ENCODE measurements at places on chromosomes 12 and 14. TPM values are rescaled to one million over a fixed set of nuclear protein-coding genes. Genes with fewer than 3 reads are reported as not detected.

DNA sequence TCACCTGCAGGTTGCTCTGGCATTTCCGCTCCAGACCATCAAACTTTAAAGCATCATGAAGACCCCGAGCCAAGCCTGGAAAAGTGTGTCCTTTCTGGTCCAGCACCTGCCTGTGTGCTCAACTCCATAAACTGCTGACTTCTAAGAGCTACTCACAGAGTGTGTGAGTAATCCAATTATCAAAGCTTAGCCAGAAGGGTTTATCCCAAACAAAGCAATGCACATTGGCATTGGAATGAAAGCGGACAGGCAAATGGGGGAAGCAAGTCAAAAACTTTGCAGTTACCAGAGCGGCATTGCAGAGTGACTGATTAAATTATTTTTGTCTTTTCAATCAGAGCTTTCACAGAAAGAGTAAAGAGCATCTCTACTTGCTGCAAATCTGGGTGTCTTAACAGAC is 1262.4 kb upstream of the SEL1L start:
- no peaks in the 10 kb centered on the region for H3K36me3 ChIP-seq
- H3K4me1 ChIP-seq = no peaks in the 10 kb centered on the region
- no peak overlapping the region for H3K4me3 ChIP-seq
- no peak overlapping the region for H3K27ac ChIP-seq

KRT74 gene
- total RNA-seq = not detected

DNA sequence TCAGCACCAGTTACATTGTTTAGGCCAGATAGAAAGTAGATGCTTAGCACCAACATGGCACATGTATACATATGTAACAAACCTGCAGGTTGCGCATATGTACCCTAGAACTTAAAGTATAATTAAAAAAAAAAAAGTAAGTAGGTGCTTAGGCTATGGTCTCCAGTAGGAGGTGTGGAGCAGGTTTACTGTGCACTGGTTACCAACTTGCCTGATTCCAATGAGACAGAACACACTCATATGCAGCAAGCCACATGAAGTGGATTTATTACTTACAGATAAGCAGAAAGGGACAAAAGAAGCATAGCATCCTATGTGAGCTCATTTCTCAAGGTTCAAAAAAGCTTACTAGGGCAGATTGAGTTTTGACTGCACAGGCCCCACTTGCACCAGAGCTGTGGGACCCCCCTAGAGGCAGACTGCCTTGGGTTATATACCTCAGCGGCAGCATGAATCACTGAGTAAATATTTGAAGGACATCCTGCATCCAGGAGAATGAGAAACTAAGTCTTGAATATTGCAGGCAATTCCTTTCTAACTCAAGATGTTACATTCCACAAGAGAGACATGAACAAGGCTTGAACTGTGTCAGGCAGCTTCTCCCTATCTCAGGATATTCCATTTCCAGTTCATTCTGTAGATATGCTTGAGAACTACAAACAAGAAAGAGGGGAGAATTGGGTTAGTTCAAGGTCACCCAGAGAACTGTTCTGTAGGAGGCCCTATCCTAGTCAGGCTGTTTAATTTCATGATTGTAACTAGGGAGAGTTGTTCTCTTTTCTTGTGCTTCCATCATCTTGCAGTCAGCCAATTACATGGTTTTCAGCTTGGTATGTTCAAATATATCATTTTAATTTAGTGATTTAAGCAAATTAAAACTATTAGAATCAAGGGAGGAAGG is 30.1 kb downstream of the LRFN5 start:
- H3K4me3 ChIP-seq = no peak overlapping the region
- no peak overlapping the region for H3K27ac ChIP-seq
- H3K36me3 ChIP-seq = no peaks in the 10 kb centered on the region
- DNase-seq = no peak
- no peaks in the 10 kb centered on the region for H3K27me3 ChIP-seq

TMTC2 gene
- 12.6 TPM for total RNA-seq

DNA sequence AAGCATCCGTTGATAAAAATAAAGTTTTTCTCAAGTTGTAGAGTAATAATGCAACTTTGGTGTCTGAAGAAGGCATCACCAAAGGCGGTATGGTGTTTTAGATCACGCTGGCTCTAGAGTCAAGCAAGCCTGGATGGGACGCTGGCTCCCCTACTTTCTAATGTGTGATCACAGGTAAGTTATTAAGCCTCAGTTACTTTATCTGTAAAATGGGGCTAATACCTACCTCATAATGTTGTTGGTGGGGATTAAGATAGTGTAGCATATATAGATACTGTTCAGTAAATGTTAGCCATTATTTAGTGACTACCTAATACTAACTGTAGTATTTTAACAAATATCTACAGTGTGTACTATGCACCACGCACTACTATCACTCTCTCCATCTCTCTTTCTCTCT is 45.8 kb downstream of the SLC38A1 start:
- H3K4me1 ChIP-seq = peaks cover 13% of the 10 kb centered on the region
- no peak overlapping the region for H3K4me3 ChIP-seq
- H3K36me3 ChIP-seq = peaks cover 20% of the 10 kb centered on the region
- no peak overlapping the region for H3K27ac ChIP-seq

DNA sequence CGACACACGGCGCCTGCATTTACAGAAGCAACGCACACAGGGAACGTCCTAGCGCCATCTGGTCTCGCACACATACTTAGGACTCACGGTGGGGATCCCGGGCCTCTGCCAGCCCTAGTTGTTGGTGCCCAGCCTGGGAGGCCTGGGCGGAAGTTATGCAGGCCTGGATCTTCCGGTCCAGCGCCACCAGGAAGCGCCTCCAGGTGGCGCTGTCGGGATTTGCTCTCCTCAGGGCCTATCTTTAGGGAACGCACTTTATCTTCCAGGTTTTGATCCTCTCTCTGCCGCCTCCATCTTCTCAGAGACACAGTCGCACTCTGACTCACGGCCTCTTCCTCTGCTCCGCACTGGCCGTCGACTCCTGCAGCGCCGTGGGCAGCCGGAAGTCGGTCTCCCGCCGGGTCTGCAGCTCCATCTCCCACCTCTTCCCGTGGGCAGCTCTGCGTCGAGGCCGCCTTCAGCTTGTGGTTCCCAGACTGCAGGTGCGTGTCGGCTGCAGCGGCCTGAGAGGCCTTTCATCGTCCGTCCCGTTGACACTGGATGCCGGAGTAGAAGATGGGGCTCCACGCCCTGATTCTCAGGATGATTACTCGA is 760.4 kb downstream of the TMEM121 start:
- DNase-seq = no peak
- no peaks in the 10 kb centered on the region for H3K36me3 ChIP-seq
- H3K4me3 ChIP-seq = no peak overlapping the region
- no peaks in the 10 kb centered on the region for H3K4me1 ChIP-seq

HCAR2 gene
- not detected for total RNA-seq

- no peak for DNase-seq
- no peaks in the 10 kb centered on the region for H3K27me3 ChIP-seq
- no peak overlapping the region for H3K27ac ChIP-seq
- no peaks in the 10 kb centered on the region for H3K36me3 ChIP-seq
- no peak overlapping the region for H3K4me3 ChIP-seq
Observed at GRCh38 chr12:127943481-127944210, 323.3 kb upstream of the TMEM132C start.

DNA sequence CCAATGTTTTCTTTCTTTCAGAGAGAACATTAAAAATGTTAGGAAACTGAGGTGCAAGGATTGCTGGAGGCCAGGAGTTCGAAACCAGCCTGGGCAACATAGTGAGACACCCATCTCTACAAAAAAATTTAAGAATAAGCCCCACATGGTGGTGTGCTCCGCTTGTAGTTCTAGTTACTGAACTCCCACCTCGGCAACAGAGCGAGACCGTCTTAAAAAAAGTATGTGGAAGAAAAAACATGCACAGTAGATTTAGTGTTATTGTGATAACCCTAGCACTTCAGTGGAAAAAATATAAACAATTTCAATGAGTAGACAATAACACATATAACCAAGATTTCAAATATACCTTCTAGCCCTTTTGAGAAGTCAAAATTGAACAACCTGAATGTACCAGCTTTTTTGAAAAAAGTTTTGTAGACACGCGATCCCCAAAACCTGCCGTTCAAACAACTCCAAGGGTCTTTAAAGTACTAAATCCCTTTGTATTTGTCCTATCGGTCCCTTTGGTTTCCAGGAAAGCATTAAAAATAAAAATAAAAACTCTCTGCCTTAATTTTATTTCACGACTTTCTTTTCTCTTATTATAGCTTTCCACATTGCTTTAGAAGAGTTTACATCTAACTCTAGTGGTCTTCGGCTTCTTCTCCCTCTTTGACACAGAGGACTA is 1.0 kb upstream of the ANO6 start:
- peak; percentile 80 for DNase-seq
- H3K36me3 ChIP-seq = no peaks in the 10 kb centered on the region
- peak overlapping the region; percentile 99 for H3K27ac ChIP-seq
- H3K4me1 ChIP-seq = peaks cover 9% of the 10 kb centered on the region

SLC25A21 gene
- total RNA-seq = 1.1 TPM

SLC8A3 gene
- total RNA-seq = 5.5 TPM

- no peaks in the 10 kb centered on the region for H3K4me1 ChIP-seq
- no peak overlapping the region for H3K27ac ChIP-seq
- H3K4me3 ChIP-seq = no peak overlapping the region
- no peak for DNase-seq
- H3K36me3 ChIP-seq = no peaks in the 10 kb centered on the region
- no peaks in the 10 kb centered on the region for H3K27me3 ChIP-seq
Observed at GRCh38 chr14:80445605-80446004, 234.3 kb upstream of the DIO2 start.

- no peak overlapping the region for H3K27ac ChIP-seq
- no peaks in the 10 kb centered on the region for H3K27me3 ChIP-seq
- peak; percentile 37 for DNase-seq
- no peaks in the 10 kb centered on the region for H3K4me1 ChIP-seq
- H3K4me3 ChIP-seq = no peak overlapping the region
Observed at GRCh38 chr12:107514887-107515445, 170.6 kb upstream of the PWP1 start.

DDX54 gene
- 20.7 TPM for total RNA-seq

REP15 gene
- 1.3 TPM for total RNA-seq

GRCh38 chr14:64253672-64254071 is 40.5 kb downstream of the ESR2 start:
- no peak overlapping the region for H3K27ac ChIP-seq
- no peaks in the 10 kb centered on the region for H3K36me3 ChIP-seq
- H3K4me3 ChIP-seq = no peak overlapping the region
- DNase-seq = no peak
- no peaks in the 10 kb centered on the region for H3K4me1 ChIP-seq
- no peaks in the 10 kb centered on the region for H3K27me3 ChIP-seq

DNA sequence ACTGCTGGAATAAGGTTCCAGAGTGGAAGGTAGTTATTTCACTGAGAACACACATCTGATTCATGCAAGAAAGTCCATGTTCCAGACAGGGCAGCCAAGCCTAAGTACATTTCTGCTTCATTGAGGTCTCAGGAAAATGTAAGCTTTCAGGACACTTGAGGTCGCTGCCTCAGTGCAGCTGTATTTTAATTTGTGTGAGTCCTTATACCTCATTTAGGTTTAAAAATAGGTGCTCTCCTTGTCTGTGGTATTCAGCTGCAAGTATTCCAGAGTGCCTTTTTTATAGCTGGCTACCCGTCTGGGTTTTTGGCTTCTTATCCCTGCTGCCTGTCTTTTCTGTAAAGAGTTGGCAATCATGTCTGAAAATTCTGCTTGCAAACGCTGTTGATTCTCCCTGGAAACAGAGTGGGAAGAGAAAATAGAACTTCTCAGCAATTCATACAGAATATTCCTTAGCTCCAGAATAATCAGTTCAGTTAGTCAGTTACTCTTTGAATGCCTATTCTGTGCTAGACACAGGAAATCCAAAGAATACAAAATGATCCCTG is 45.3 kb upstream of the PLBD1 start:
- peak; percentile 78 for DNase-seq
- H3K36me3 ChIP-seq = no peaks in the 10 kb centered on the region
- H3K27ac ChIP-seq = no peak overlapping the region
- H3K27me3 ChIP-seq = no peaks in the 10 kb centered on the region
- peaks cover 4% of the 10 kb centered on the region for H3K4me1 ChIP-seq

LIN7A gene
- 3.1 TPM for total RNA-seq

DNA sequence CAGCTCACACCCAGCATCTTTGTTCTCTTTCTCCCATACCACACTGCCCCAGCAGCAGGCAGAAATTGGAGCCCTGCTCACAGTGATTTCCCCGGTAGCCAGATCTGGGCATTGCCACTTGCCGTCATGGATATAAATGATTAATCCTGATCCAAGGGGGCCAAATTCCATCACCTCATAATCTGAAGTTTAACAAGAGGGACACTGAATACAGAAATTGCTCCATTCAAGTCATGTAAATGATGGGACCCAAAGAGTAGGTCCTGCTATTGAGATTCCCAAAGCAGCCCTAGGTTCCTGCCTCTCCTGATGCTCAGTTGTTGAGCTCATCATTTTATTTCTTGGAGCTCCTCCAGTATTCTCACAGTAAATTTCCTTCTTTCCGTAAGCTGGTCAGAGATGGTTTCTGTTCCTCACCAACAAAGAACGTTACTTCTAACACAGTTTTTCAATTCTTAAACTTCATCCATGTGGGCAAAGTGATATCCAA is 11.7 kb downstream of the ITPR2 start:
- H3K36me3 ChIP-seq = no peaks in the 10 kb centered on the region
- no peaks in the 10 kb centered on the region for H3K27me3 ChIP-seq
- H3K27ac ChIP-seq = no peak overlapping the region
- H3K4me3 ChIP-seq = no peak overlapping the region

GRCh38 chr14:87306409-87307168 is 686.4 kb downstream of the GALC start:
- no peaks in the 10 kb centered on the region for H3K27me3 ChIP-seq
- H3K36me3 ChIP-seq = no peaks in the 10 kb centered on the region
- DNase-seq = no peak
- H3K27ac ChIP-seq = no peak overlapping the region
- no peak overlapping the region for H3K4me3 ChIP-seq

ENDOU gene
- total RNA-seq = 0.31 TPM

DNA sequence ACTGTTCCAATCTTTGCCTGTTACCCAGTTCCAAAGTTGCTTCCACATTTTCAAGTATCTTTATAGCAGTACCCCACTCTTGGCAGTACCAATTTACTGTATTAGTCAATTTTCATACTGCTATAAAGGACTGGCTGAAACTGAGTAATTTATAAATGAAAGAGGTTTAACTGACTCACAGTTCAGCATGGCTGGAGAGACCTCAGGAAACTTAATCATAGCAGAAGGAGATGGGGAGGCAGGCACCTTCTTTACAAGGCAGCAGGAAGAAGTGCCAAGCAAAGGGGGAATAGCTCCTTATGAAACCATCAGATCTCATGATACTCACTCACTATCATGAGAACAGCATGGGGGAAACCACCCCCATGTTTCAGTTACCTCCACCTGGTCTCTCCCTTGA is 215.0 kb downstream of the SNAPC1 start:
- H3K36me3 ChIP-seq = no peaks in the 10 kb centered on the region
- no peaks in the 10 kb centered on the region for H3K4me1 ChIP-seq
- no peaks in the 10 kb centered on the region for H3K27me3 ChIP-seq
- H3K27ac ChIP-seq = no peak overlapping the region

GRCh38 chr14:53180272-53181221 is 27.4 kb upstream of the DDHD1 start:
- H3K4me1 ChIP-seq = no peaks in the 10 kb centered on the region
- no peak for DNase-seq
- no peak overlapping the region for H3K4me3 ChIP-seq
- no peaks in the 10 kb centered on the region for H3K27me3 ChIP-seq

EEA1 gene
- total RNA-seq = 17.1 TPM

GRCh38 chr14:96624661-96625425 is 122.7 kb downstream of the PAPOLA start:
- H3K27me3 ChIP-seq = peaks cover 41% of the 10 kb centered on the region
- no peak overlapping the region for H3K27ac ChIP-seq
- H3K36me3 ChIP-seq = no peaks in the 10 kb centered on the region
- peak; percentile 12 for DNase-seq
- H3K4me3 ChIP-seq = no peak overlapping the region

ABCD4 gene
- total RNA-seq = 33.5 TPM
